ENCODE measurements at places on chromosomes 11 and 22.

GRCh38 chr22:24037851-24038765, 27.0 kb downstream of the CABIN1 start:
- DNase-seq = no peak

- no peak for DNase-seq
Observed at GRCh38 chr11:42591841-42592240, 720.0 kb upstream of the API5 start.

DNA sequence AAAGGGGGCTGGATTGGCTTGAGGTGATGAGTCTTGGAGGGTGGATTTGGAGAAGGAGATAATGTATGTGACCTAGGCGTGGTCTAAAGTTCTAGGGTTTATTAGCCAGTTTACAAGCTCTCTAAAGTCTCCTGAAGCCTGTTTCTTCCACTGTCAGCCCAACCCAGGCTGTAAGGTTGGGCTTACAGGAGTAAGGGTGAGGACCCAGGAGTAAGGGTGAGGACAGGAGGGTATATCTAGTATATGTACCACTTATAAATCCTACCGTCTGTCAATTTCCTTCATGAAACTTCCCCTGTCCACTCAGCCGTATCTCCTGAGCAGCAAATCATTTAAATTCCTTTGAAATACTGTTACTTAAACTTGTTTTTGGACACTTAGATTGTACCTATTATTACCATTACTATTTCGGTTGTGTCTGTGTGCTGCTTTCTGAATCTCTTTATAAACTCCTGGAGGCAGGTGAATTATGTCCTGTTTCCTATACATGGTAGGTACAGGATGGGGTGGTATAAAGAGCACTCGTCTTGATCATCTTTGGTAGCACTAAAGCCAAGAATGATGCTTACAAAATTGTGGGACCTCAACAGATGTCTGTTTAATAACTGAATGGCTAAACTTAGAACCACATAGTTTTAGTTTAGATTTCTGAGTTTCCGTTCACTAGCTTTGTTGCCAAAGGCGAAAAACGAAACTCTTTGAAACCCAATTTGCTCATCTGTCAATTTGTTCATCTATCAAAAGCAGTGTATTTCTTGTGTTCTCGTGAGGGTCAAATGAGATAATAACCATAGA, 192.0 kb downstream of the GRIK4 start:
- DNase-seq = no peak

- DNase-seq = no peak
Observed at GRCh38 chr22:44947049-44947448, 62.8 kb downstream of the PHF21B start.

DNA sequence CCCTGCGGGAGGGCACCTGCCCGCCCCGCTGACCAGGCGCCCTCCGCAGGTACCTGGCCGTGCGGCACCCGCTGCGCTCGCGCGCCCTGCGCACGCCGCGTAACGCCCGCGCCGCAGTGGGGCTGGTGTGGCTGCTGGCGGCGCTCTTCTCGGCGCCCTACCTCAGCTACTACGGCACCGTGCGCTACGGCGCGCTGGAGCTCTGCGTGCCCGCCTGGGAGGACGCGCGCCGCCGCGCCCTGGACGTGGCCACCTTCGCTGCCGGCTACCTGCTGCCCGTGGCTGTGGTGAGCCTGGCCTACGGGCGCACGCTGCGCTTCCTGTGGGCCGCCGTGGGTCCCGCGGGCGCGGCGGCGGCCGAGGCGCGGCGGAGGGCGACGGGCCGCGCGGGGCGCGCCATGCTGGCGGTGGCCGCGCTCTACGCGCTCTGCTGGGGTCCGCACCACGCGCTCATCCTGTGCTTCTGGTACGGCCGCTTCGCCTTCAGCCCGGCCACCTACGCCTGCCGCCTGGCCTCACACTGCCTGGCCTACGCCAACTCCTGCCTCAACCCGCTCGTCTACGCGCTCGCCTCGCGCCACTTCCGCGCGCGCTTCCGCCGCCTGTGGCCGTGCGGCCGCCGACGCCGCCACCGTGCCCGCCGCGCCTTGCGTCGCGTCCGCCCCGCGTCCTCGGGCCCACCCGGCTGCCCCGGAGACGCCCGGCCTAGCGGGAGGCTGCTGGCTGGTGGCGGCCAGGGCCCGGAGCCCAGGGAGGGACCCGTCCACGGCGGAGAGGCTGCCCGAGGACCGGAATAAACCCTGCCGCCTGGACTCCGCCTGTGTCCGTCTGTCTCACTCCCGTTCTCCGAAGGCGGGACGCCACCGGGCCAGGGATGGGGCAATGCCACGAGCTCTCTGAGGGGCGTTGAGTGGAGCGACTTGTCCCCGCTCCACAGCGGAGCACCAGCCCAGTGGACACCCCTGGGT, 1.8 kb downstream of the GALR3 start:
- DNase-seq = no peak

DNA sequence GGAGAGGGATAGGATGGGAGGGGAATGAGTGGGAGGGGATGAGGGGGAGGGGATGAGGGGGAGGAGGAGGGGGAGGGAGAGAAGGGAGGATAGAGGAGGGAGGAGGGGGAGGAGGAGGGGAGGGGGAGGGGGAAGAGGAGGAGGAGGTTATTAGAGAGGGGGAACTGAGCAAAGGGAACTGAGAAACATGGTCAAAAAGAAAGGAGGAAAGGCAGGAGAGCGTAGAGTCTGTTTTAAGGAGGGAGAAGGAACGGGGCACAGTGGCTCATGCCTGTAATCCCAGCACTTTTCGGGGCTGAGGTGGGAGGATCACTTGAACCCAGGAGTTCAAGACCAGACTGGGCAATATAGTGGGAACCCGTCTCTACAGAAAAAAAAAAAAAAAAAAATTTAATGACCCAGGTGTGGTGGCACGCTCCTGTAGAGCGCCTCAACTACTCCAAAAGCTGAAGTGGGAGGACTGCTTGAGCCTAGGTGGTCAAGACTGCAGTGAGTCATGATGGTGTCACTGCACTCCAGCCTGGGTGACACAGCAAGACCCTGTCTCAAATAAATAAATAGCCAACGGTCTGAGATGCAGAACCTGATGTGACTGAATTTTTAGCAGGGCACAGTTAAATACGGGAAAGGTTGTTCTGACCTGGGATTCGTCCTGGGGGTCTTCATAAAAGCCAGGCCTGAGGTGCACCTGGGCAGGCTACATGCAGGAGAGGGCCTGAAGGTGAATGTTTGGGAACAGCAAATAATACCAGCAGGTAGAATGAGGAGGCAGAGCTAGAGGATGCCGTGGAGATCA, 4.0 kb downstream of the B3GNT6 start:
- no peak for DNase-seq

GRCh38 chr11:32033067-32033466, 57.8 kb upstream of the RCN1 start:
- DNase-seq = no peak

- no peak for DNase-seq
Observed at GRCh38 chr22:49638788-49639187, 188.9 kb downstream of the BRD1 start.

DNA sequence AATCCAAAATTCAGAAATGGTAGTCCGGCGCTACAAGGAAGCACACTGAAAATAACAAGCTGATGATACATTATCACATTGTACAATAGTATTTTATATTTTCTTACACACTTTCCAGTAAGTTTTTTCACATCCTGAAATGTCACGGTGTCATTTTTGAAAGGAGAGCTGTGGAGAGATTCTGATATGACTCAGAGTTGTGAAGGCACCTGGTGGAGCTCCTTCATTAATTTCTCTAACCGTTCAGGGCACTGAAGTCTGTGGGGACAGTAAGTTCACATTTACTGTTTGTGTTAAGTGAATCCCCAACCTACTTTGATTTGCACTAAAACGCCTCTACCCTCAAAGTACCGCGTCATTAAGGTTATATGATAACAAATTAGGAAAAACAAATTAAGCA, 13.3 kb downstream of the LDHAL6A start:
- DNase-seq = no peak

- no peak for DNase-seq
Observed at GRCh38 chr11:118705111-118705741, 25.8 kb upstream of the TREH start.

- no peak for DNase-seq
Observed at GRCh38 chr11:111388842-111389241, 9.8 kb upstream of the POU2AF1 start.

All from stimulated activated CD4-positive, alpha-beta T cell treated with anti-CD3 and anti-CD28 coated beads, Interleukin-1b, Interleukin-23, amount 100 ng/mL, for 24 hours (primary cell).